ENCODE measurements at places on chromosomes 4 and X.

GRCh38 chr4:1398681-1399507 lies 7.3 kb downstream of the NKX1-1 start:
- no peak for DNase-seq

GRCh38 chr4:123217664-123218063 lies 178.9 kb upstream of the SPRY1 start:
- DNase-seq: no peak

GRCh38 chr4:130073145-130073790 lies 977.3 kb downstream of the C4orf33 start:
- no peak for DNase-seq

DNA sequence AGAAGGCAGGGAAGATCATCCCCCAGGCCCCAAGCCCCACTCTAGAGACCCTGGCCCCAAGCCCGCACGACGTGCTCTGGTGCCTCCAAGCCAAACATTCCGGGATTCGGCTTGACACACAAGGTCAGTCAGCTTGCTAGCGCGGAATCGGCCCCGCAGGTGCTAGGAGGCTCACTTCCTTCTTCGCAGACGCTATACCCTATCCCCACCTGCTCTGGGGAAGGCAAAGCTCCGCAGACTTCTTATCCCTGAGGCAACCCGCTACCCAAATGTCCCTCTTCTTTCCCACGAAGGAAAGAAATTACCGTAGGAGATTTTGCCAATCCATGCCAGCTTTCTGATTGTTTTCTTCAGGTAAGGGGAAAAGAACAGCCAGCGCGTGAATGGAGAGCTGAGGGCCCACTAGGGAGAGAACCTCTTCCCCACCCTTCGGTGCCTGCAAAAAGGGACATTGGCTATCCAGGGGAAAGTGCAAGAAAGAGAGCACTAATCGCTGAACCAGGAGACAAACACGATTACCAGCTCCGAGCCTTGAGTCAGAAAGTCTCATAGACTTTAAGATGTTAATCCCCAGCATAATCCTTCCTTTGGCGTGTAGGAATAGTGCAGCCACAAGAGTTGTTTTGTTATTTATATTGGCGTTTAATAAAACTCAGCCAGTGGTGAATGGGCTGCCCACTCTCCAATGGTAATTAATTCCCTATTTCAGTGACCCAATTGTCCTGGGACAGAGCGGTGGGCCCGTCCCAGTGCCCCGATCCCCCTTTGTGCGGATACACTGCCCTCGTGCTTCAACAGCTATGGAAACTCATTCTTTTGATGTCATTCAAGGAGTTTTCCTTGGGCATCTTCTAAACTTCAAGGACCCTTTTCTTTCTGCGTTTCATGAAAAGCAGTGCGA lies 5.4 kb upstream of the NEUROG2 start:
- DNase-seq: no peak

- no peak for DNase-seq
Observed at GRCh38 chr4:109113521-109113920, 188.9 kb downstream of the COL25A1 start.

GRCh38 chrX:45344594-45344993 lies 143.9 kb upstream of the DIPK2B start:
- DNase-seq: no peak
